ENCODE measurements at places on chromosomes 1 and 21. TPM values are rescaled to one million over a fixed set of nuclear protein-coding genes. Genes with fewer than 3 reads are reported as not detected.

GRCh38 chr1:9145021-9145668 is 16.2 kb upstream of the GPR157 start:
- no peak for DNase-seq

DNA sequence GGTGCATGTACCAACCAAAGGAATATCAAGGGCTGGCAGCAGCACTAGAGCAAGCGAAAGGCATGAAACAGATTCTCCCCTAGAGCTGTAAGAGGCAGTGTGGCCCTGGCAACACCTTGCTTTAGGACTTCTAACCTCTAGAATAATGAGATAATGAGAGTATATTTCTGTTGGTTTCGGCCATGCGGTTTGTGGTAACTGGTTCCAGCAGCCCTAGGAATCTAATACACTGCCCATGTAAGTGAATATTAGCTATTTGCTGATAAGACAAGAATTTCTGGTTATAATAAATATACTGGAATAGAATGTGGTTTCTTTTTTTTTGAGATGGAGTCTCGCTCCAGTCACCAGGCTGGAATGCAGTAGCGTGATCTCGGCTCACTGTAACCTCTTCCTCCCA is 199.4 kb downstream of the GABPA start:
- no peak for DNase-seq

DNA sequence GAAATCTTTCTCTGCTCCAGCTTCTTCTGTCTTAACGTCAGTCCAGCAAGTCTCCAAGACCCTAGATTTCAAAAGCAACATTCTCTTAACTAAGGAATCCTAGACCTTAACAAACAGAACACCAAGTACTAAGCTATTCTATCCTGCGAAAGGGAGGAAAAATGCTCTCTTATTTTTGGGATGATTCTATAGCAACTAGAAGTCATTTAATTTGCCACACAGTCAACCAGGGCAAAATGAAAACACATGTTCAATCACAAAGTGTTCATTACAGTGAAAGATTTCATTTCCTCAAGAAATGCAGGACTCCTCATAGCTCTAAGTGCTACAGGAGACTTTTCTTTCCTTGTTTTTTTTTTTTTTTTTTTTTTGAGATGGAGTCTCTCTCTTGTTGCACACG is 36.2 kb upstream of the DOCK7 start:
- DNase-seq: no peak

DNA sequence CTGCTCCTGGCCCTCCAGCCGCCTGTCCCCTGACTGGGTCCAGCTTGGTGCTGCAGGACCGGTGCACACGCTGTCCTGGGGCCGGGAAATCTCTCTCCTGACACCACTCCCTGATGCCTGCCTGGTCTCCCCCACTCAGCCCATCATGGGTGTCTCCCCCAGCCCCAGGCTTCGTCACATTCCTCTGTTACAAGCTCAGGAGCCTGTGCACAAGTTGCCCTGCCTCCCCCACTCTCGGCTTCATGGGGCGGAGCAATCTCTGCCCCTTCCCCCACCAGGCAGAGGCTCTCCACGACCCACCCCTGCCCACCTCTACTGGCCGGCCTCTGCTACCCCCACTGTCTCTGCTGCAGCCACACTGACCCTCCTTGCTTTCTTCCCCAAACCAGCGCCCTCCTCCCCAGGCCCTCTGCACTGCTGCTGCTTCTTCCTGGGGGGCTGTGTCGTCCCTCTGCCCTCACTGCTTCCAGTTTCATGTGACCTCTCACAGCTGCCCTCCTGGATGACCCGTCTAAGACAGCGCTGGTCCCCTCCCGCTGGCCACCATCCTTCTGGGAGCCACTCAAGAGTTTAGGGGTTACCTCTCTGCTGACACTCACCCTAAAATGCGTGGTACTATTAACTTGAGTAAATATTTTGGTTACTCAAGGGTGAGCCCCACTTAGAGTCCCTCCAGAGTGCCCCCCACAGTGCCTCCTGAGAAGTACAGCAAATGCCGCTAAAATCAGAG is 5.7 kb upstream of the RIPK4 start:
- peak; percentile 65 for DNase-seq

DNA sequence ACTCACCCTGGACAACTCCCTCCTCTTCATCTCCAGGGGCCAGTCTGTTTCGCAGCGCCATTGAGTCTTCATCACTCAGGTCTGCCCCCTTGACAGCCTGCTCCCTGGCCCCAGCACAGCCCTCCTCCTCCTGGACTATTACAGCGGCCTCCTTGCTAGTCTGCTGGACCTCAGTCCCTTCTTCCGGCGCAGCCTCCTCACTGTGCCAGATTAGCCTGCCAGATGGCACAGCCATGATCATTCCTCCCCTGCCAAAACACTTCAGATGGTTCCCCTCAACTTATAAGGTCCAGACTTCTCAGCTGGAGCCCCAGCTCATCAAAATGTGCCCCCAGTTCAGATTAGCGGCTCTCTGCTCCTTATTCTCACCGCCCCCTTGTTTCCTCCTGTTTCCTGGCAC is 7.0 kb upstream of the CELSR2 start:
- DNase-seq: no peak

DNA sequence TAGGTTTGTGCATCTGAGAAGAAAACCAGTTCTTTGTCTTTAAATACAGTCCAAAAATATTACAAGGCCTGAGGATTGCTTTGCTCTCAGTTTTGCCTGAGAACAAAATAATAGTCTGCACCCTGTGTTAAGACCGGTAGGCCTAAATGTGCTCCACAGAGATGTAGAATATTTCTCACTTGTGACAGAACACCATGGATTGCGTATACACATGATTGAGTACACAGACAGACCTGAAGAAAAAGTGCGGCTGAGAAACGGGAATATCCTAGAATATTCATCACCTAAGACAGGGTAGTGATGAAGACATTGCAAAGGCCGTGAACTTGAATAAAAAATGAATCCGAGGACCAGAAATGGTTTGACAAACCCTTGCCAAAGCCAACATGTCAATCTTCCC is 155.4 kb downstream of the BRINP3 start:
- no peak for DNase-seq

DNA sequence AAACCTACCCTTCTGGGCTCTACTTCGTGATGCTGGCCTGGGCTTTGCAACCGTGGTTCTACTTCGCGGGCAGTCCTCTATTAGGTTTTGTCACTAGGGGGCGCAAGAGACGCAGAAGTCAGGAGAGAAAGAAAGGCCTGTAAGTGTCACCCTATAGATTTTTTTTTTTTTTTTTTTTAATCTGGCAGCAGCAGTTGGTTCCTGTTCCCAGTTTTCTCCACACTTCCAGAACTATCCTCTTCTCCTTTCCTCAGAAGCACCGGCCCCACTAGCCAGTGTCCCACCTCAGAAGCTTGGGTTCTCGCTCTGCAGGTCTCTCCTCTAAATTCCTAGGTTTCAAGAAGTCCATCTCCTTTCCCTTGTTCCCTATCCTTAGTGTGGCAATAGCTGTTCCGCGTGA is 9.1 kb upstream of the LCE2D start:
- DNase-seq: peak; percentile 83

DNA sequence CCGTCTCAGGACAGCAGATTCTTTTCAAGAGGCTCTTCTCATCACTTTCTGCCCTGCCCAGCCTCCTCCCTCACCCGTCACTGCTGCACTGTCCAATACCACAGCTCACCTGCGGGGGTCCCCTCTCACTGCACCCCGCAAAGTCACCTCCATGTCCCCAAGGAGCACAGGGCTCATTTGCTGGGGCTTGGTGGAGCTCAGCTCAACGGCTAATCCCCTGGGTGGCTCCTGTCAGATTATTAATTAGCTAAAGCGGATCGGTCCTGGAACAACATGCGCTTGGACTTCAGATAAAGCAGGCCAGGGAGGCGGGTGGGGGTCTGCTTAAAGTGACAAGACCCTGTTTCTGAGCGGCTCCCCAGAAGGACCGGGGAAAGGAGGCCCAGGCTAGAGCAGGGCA is 43.1 kb downstream of the CASZ1 start:
- peak; percentile 66 for DNase-seq

- no peak for DNase-seq
Measured at GRCh38 chr21:42900446-42900845, 7.3 kb downstream of the NDUFV3 start.

The IL24 gene
- not detected for total RNA-seq

The SAMSN1 gene
- 2.3 TPM for total RNA-seq

The ISG15 gene
- total RNA-seq: 61.5 TPM

The KRTAP6-3 gene
- total RNA-seq: not detected
